Stimulated activated naive B cell treated with anti-CD40 and anti-IgM and Interleukin-4, amounts not matched to agents 10 μg/mL and 1 μg/mL and 100 μg/mL, for 72 hours (primary cell): ENCODE measurements at places on chromosomes 13 and 19.

GRCh38 chr19:38385804-38386257 lies 2.0 kb downstream of the GGN start:
- DNase-seq = no peak

GRCh38 chr13:35741657-35742056 lies 265.2 kb upstream of the MAB21L1 start:
- no peak for DNase-seq

DNA sequence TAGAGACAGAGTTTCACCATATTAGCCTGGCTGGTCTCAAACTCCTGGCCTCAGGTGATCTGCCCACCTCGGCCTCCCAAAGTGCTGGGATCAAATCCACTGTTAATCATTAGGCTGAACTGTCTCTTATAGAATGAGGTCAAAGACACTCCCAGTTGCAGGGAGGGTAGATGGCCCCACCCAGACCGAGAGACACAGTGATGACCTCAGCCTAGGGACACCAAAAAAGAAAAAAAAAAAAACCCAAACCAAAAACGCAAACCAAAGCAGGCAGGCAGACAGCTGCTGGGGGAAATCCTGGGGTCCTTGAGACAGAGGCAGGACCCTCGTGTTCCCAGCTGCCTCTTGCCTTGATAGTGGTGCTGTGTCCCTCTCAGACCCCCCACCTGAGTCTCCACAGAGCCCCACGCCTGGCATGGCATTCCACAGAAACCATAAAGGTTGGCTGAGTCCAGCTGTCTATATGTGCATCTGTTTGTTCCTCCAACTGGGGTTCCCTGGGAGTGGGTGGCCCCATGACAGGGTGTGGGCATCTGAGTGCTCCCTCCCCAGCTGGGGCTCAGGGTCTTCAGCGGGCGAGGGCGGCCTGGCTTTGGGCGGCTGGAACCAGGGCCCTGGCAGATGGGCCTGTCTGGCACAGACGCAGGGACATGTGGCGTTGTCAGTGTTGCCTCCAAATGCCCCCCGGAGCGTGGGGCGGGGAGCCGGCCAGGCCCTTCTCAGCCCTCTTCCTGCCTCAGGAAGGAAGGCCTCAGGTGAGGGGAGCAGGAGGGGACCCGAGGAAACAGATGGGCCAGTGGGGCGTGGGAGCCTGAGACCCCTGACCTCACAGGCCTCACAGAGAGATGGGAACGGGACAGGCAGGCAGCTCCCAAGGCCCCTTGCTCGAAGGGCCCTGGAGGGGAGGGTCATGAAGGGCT lies 5.2 kb downstream of the DAND5 start:
- DNase-seq = no peak

GRCh38 chr13:76971851-76972829 lies 19.7 kb upstream of the CLN5 start:
- DNase-seq = no peak

GRCh38 chr19:30606114-30607050 lies 234.2 kb downstream of the ZNF536 start:
- DNase-seq = no peak

GRCh38 chr19:33325920-33326319 lies 23.6 kb upstream of the CEBPA start:
- DNase-seq = no peak

DNA sequence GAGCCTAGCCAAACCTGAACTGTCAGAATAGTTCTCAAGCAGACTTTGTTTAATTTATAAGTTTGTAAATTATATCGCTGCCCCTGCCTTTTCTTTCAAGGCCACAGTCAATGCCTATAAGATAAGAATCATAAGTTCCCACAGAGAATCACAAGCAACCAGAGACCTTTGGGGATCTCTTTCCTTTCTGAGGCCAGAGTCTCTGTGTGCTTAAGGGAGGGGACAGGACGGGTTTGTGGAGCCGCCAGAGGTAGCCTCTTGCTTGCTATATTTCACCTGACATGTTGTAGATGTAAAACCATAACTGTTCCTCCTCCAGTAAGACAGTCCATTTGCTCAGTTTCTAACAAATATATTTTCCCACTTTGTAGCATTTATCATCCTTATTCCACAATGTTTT lies 458.8 kb downstream of the RFC3 start:
- DNase-seq = no peak

- DNase-seq = peak; percentile 91
Measured at GRCh38 chr13:36999054-36999714, at the start of gene ALG5. TSS of gene ALG5 (minus strand) at chr13:36999340. CDS start at chr13:36999300, 40 bp downstream.

DNA sequence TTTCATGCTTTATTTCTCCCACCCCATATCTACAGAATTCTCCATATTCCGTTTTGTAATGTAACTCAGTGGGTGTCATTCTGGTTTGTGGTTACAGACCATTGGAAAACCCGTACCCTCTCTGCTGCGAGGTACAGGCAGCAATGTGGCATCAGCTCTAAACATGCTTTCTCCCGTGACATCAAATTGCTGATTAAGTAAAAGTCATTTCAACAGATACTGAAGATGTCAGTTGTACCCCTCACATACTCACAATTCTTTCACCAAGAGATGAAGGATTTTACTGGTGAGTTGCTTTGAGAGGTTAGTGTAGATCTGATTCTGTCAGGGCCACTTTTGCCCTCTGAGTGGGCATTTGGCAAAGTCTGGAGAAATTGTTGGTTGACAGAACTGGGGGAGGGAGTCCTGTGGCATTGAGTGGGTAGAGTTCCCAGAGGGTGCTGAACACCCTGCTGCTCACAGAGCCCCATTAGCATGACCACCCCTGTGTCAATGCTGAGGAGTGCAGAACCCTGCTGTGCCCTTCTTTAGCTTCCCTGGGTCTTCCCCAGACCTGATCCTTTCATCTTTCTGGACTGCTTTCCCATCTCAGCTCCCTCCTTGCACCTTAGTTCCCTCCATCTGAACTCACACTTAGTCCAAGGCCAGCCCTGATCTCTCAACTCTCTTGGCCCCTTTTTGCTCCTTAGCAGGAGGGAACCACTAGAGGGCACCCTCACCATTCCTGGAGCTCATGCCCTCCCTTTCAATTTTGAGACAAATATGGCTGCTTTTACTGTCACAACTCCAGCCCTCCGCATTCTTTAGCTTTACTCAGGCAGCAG lies 39.9 kb upstream of the CEACAM8 start:
- DNase-seq = peak; percentile 27

GRCh38 chr19:49830766-49831165 lies 12.7 kb downstream of the MED25 start:
- DNase-seq = no peak

DNA sequence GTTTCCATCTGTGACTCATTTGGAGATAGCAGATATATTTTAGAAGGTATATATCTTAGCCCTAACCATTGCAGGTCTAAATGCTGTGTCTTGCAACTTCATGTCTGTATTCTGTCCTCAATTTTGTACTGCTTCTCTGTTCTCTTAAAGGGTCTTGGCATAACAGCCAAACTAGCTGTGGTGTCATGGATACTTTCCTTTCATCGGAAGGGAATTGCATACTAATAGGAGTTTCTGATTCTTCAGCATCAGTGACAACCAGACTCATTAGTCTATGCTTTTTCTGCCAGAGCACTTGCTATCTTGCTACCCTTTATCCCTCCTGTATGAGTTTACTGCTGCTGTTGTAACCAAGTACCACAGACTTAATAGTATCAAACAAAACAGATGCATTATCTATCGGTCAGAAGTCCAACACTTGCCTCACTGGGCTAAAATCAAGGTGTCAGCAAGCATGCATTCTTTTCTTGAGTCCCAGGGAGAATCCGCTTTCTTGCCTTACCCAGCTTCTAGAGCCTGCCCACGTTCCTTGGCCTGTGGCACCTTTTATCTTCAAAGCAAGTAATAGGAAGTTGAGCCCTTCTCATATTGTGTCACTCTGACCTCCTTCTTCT lies 253.1 kb downstream of the HS6ST3 start:
- DNase-seq = no peak

- DNase-seq = no peak
Measured at GRCh38 chr13:44755872-44756271, 179.7 kb upstream of the TSC22D1 start.

DNA sequence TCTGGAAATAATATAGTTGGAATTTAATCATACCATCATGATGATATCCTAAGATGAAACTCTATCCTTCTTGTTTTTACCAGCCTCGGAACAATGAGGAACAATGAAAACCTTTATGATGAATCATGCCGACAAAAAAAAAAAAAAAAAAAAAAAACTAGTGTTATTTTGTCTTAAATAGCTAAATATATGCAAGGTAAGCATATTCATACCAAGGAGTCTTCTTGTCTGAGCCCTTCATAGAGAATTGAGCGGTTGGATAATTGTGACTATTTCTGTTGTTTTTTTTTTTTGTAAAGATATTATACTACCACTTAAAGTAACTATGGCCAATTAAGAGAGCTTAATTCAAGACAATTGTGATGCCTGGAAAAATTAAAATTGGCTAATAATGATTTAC lies 244.0 kb upstream of the PCDH9 start:
- DNase-seq = no peak

DNA sequence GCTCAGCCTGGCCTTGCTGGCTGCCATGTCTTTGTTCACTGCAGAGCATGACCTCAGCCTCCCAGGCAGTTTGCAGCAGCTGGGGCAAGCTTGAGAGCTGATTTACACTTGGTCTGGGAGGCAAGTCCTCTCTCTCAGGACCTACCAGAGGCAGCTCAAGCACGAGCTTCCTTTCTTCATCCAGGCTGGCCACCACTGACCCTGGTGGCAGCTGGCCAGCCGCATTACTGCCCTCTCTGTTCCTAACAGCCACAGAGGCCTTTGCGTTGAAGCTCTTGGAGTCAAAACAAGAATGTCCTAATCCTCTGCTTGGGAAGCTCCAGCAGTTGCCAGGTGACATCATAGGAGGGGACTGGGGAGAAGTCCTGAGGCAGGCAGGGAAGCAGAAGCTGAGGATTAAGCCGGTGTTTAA lies 85.7 kb downstream of the NUFIP1 start:
- no peak for DNase-seq

DNA sequence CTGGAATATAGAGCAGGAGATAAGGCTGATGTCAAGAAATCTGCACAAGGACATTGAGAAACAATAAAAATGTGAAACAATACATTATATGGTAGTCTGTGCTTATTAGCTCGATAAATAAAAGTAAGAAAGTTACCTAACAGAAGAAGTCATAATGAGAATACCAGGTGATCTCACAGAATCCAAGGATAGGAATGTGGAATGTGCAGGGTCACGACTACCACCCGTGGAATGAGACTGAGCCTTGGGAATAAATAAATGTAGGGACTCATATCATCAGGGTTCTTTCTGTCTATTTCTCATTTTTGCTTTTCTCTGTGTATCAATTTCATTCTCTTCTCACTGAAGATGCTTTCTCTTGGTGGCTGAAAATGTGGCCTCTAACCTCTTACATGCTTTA lies 26.0 kb upstream of the KBTBD7 start:
- no peak for DNase-seq

DNA sequence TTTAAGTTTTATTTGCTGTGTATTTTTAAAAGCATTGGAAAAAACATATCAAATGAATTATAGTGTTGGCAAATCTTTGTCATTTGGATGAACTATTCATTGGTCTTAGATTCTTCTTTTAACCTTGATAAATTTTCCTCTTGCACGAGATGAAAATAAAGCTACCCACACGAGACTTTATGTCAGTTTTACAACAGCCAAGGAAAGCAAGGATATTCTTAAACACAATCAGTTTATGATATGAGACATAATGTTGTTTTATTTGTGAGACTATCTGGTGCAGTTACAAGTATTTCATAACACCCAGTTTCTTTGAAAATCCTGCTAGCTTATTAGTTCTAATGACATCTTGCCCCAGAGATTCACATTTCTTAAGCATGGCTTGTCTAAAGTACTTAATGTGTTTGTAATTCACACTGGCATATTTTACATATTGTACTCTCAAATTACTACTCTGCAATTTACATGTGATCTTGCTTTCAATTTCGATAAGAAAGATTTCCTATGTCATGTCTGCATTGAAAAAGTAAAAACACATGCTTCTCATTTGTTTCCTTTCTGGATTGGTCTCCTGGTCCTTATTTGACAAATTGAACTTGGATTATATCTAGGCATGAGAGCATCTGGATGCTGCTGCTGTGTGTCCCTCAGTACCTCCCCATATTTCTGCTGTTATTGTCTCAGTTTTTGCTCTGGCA lies 955.5 kb upstream of the PCDH9 start:
- DNase-seq = no peak

GRCh38 chr19:34104096-34104495 lies 68.2 kb upstream of the LSM14A start:
- DNase-seq = no peak

DNA sequence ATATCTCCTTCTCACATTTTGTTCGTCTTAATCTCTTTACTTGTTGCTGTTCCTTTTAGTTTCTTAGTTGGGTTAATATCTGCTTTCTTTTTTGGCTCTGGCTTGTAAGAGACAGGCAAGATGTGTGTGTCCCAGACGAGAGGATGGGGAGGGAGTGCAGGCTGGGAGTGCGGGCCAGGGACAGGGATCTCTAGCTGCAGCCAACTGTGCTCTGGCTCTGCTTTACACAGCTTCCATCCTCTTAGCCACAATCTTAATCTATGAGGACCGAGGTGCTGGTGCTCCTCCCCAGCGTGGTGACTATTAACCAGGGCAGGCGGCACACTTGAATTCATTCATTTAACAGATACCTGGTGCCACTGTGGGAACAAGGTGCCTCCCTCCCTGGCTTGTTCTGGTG lies 70.9 kb upstream of the WASF3 start:
- DNase-seq = no peak

- DNase-seq = no peak
Measured at GRCh38 chr13:75904012-75904411, 267.9 kb downstream of the LMO7 start.

GRCh38 chr19:12648088-12648487 lies 18.5 kb downstream of the MAN2B1 start:
- no peak for DNase-seq

DNA sequence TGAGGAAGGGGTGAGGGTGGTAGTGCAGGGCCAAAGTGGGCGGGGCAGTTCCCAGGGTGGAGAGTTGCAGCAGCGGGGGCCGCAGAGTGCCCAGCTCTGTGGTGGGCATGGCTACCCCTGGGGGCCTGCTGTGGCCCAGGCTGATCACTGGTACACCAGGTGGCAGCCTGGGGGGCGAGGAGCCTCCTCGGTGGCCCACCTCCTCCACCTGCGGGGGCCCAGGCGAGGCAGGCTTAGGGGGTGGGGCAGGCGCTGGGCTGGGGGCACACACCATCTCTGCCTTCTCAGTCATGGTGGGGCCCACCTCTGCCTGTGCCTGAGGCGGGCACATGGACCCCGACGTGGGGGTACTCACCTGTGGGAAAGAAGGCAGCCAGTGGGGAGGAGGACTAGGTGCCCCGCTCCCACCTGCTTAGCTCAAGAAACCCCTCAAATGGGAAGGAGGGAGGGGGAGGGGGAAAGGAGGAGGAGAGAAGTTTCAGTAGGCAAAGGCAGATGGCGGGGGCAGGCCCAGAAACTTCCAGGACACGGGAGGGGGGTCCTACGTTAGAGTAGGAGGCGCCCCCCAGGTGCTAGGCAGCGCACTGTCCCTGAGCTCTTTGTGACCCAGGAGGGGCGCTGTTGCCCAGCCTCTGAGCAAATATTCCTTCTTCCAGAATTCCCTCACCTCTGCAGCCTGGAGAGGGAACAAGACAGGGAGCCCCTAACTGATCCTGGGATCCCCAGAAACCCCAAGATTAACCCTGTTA lies 1.6 kb downstream of the LYL1 start:
- DNase-seq = no peak
